CD4-positive, alpha-beta T cell treated with Interleukin-6 for 4 hours (primary cell): ENCODE measurements at places on chromosomes 11 and 22.
A peak's percentile ranks its signal among the peaks of the same experiment; 100 is the strongest.

- no peak for DNase-seq
These were observed 37.3 kb upstream of the COMT start for GRCh38 chr22:19904174-19904856.

- peak; percentile 27 for DNase-seq
These were observed 39.4 kb downstream of the TMEM45B start for GRCh38 chr11:129855086-129855485.

GRCh38 chr22:27381960-27382742 lies 419.4 kb downstream of the MN1 start:
- DNase-seq: no peak

DNA sequence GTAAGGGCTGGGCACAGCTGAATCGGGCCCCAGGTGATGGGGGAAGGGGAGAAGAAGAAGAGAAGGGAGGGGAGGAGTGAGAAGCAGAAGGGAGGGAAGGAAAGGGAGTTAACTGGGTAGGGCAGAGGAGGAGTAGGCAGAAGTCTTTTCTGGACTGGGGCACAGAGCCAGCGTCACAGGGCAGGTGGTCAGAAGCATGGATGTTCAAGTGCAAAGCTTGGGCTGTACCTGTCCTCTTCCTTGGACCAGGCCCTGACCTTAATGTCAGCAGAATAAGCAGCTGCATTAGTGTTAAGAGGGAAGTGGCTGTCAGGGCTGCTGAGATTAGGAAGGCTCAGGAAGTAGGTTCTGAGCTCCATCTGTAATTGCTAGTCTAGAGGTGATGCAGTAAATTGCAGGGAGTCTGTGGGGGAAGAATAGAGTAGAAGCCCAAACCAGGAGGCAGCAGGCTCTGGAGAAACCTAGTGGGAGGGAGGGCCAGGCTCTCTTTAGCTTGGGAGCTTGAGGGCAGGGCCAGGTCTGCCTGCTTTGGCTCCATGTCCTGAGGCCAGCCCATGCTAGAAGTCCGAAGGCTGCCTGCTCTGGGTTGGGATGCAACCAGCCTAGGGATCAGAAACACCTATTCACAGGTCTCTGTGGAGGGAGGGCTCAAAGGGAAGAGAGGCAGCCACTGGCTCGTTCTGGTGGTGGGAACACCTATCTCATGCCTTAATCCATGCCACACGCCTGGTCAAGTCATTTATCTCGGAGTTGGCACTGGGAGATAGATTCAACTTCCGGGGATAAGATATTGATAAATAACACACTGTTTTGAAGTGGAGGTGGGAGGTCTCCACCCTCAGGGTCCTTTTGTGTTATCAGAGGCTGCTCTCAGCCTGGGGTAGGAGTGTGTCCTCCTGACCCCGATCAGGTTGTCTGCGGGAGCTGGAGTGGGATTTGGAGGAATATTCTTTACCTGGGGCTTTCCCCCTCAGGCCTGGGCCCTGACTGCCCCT lies 1.7 kb upstream of the UCP3 start:
- DNase-seq: peak; percentile 24

GRCh38 chr22:35630387-35630793 lies 13.3 kb upstream of the MB start:
- no peak for DNase-seq

- no peak for DNase-seq
These were observed 3.1 kb downstream of the EIF3M start for GRCh38 chr11:32586576-32587190.

- DNase-seq: no peak
These were observed 122.4 kb downstream of the WT1 start for GRCh38 chr11:32312865-32313403.

GRCh38 chr22:17213976-17214375 lies 5.3 kb downstream of the ADA2 start:
- DNase-seq: peak; percentile 74

- DNase-seq: no peak
These were observed 4.2 kb downstream of the PLAAT3 start for GRCh38 chr11:63609971-63610580.

DNA sequence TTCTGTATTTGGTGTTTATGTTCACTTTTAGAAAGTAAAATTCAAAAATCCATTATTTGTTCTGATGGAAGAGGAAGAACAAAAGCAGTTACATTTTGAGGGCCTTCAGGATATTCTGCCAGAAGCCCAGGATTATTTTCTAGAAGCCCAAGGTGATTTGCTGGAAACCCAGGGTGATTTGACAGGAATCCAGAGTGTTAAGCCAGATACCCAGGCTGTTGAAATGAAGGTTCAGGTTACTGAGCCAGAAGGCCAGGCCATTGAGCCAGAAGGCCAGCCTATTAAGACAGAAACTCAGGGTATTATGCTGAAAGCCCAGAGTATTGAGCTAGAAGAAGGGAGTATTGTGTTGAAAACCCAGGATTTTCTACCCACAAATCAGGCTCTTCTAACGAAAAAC lies 33.1 kb downstream of the CCDC15 start:
- DNase-seq: no peak

DNA sequence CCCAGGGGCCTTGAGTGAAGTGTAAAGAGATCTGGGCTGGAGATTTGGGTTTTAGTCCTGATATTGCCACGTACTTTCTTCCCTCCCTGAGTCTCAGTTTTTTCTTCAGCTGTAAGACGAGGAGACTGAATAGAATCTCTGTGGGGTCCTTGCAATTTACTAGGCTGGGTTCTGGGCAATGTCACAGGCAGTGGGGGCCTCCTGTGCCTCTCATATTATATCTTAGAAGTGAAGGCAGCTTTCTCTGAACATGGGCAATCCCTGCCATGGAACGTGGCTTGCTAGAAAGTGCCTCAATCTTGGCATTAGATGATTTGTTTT lies 62.0 kb upstream of the PTPRJ start:
- DNase-seq: no peak

GRCh38 chr11:11558396-11558795 lies 63.4 kb downstream of the GALNT18 start:
- DNase-seq: no peak

- DNase-seq: no peak
These were observed 8.0 kb upstream of the TPCN2 start for GRCh38 chr11:69040581-69041260.

- no peak for DNase-seq
These were observed 37.3 kb downstream of the PHF21B start for GRCh38 chr22:44972363-44973083.

DNA sequence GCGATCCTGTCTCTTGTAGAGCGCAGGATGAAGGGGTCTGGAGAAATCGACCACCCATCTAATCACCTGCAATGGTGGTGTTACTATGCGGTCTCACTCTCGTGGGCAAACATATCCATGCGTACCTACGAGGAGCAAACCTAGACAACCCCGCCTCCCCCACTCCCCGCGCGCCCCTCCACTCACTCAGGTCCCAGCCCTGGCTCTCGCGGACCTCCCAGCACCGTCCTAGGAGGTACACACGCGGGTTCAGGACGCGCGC lies 887 bp downstream of the TRPC6 start:
- DNase-seq: no peak

GRCh38 chr11:117521974-117522373 lies 194.3 kb downstream of the CEP164 start:
- DNase-seq: no peak

- DNase-seq: no peak
These were observed 49.9 kb upstream of the FADD start for GRCh38 chr11:70153133-70153727.
